ENCODE measurements at places on chromosomes 7 and 10.

- no peak for DNase-seq
These were observed 43.4 kb upstream of the PRSS58 start for GRCh38 chr7:142301299-142301698.

DNA sequence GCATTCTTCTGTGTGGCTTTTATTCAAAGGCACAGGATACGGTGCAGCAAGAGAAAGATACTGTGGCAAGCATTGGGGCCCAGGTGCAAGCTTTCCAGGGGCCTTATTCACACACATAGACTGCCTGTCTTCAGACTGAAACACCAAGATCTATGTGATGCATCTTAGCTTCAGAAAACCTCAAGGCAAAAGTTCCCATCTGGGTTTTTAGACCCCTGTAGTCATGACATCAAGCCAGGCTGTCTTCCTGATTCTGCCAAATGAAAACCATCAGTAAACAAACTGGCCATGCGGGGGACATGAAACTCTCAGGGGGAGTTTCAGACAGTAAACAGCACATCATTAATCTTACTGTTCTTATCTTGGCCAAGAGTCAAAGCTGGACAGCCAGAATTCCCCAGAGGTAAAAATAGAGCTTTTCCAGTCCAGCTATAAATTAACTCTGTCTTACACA, 9.8 kb downstream of the AGBL3 start:
- DNase-seq = no peak

- DNase-seq = no peak
These were observed 750.7 kb downstream of the NRG3 start for GRCh38 chr10:82625512-82626189.

- DNase-seq = no peak
These were observed 42.4 kb downstream of the DNAH11 start for GRCh38 chr7:21585070-21585724.

GRCh38 chr7:155360495-155361345, 63.0 kb downstream of the INSIG1 start:
- DNase-seq = no peak

- DNase-seq = no peak
These were observed 75.9 kb downstream of the PFKFB3 start for GRCh38 chr10:6278519-6279120.
